ENCODE measurements at places on chromosomes 3 and 15.
A peak's percentile ranks its signal among the peaks of the same experiment; 100 is the strongest.

- DNase-seq, result peak; percentile 33
Measured at GRCh38 chr15:101242160-101242998, 9.5 kb downstream of the CHSY1 start.

DNA sequence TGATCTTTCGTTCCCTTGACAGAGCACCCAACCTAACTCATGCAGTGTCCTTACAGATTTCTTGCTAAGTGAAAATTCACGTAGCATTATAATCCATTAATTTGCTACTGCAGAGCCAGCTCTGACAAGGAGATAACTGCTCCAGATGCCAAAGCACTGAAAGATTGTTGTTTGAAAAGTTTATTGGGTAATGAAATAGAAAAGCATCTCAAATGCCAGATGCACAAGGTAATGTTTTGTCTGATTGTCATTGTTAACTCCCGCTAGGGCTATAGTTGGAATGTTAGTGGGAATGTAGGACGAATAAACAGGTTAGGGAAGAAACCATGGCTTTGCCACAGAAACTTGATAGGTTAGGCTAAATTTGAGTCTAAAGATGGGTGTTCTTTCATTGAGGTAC is 20.2 kb upstream of the SLC2A2 start:
- no peak for DNase-seq

DNA sequence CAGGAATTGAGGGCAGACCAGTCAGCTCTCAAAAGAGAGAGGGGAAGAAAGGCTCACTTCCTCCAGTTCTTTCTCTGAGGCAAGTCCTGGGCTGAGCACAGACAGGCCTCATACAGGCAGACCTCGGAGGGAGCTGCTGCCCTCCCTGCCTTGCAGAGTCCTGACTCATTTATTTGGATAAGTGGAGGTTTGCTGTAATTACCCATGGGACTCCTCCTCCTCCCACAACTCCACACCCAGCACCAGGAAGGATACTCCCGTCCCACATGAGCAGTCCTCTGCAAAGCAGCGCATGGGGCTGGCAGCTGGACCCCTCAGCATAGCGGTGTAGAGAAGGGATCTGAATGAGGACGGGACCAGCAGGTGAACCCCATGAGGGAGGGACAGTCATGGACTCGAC is 13.4 kb upstream of the SCN10A start:
- no peak for DNase-seq

GRCh38 chr3:185712337-185712736 is 112.5 kb downstream of the IGF2BP2 start:
- DNase-seq, result no peak

- no peak for DNase-seq
Measured at GRCh38 chr3:149091983-149092382, 5.7 kb upstream of the HLTF start.

Measured in activated T-cell treated with anti-CD3 and anti-CD28 coated beads for 24 hours (primary cell).